ENCODE measurements at places on chromosomes 3 and 15. TPM values are rescaled to one million over a fixed set of nuclear protein-coding genes. Genes with fewer than 3 reads are reported as not detected.
A peak's percentile ranks its signal among the peaks of the same experiment; 100 is the strongest.

The PAK6 gene
- not detected for total RNA-seq

The CATSPER2 gene
- total RNA-seq: 6.9 TPM

DNA sequence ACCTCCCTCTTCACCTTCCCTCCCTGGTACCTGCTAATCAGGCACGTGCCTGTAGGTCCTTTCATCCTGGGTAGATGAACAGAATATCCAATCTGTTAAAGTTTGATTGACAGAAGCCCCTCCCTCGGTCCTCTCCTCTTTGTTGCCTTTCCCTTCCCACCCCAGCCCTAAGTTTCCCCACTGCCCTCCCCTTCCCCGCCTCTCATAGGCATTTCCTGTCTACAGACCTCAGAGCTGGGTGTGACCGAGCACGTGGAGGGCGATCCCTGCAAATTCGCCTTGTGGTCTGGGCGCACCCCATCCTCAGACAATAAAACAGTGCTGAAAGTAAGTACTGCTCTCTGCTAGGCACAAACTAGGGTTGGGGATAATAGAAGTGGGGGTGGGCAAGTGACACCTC lies 239.2 kb upstream of the UMPS start:
- DNase-seq: no peak

DNA sequence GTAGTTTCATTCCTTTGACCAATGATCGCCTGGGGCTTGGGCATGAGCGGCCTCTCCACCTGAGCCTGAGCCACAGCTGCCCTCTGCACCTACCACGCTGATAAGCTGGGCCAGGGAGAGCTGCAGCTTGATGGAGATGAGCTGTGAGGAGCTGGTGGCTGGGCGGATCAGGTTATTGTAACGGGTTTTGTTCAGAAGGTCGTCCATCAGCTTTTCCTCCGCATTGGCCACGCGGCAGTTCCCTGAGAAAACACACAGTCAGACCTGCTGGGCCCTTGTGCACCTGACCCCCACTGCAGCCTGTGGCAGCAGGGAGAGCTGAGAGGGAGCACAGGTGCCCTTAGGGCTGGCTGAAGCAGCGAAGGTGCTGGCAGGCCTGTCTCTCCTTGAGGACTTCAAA lies 5.7 kb downstream of the CHRNB4 start:
- no peak for DNase-seq

DNA sequence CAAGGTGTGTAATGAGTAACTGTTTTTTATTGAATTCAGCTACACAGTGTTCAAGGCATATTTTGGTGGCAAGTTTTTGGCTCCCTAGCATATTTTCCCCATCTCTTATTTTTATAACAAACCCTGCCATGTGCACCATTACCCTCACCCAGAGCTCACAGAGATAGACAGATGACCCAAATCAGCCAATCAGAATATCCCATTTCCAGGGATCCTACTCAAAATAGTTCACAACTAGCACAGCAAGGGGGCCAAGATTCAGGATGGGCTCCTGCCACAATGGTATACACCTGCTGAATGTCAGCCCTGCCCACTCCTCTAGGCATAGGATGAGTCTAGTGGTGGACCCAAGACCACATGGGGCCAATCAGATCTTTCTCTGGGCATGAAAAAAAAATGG lies 78.8 kb upstream of the SETMAR start:
- no peak for DNase-seq

- DNase-seq: peak; percentile 41
Observed at GRCh38 chr3:12286927-12287726, 1.7 kb upstream of the PPARG start.

- peak; percentile 97 for DNase-seq
Observed at GRCh38 chr3:128051837-128052594, at the start of gene SEC61A1. SEC61A1 (plus strand) TSS chr3:128052437; CDS start chr3:128052553, 116 bp downstream.

DNA sequence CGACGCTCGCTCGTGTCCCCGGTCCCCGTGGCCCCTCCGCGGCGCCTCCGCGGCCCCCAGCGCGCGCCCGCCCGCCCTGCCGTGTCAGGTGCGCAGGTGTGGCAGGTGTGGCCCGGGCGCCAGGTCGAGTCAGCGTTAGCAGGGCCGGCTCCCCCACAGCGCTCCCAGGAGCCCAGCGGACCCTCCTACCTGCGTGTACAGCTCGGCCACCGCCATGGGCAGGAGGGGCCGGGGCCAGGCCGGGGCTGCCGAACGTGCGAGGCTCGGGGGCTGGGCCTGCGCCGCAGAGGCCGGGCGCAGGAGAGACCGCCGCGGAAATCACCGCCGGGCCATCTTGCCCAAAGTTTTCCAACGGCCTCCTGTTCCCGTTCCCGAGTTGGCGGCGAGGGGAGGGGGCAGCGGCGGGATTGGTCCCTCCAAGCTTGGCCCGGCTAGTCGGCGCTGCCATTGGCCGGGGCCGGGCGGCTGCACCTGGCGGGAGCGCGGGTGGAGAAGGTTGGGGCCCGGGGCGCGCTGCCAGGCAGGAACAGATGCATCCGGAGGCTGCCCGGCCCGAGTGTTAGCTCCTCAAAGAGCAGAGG lies at the start of gene MYO5C:
TSS of gene MYO5C (minus strand) at position 384 of the 581 bp plus-strand sequence. CDS start at position 216, 168 bp downstream.
- peak; percentile 60 for DNase-seq

- no peak for DNase-seq
Observed at GRCh38 chr15:92153620-92154019, 240.1 kb upstream of the ST8SIA2 start.
